ENCODE measurements at places on chromosomes 11 and 22.
A peak's percentile ranks its signal among the peaks of the same experiment; 100 is the strongest.

GRCh38 chr11:1337647-1338007 is 28.2 kb upstream of the TOLLIP start:
- no peak for DNase-seq

DNA sequence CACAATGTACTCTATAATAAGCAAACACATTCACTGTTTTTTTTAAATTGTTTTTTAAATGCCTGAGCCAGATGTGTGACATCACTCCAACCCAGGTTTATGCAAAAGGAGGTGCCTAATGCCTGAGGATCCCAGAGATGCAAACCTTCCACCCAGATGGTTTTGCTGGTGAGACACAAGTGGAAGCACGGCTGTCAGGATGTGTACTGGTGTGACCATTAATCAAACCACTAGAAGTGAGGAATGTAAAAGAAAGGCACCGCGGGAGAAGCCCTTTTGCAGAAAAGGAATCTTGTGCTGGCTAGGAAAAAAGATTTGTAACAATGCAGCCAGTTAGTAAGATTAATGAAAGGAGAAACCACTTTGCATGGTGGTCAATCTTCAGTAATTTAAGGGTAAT is 407.4 kb downstream of the LARGE1 start:
- DNase-seq = no peak

DNA sequence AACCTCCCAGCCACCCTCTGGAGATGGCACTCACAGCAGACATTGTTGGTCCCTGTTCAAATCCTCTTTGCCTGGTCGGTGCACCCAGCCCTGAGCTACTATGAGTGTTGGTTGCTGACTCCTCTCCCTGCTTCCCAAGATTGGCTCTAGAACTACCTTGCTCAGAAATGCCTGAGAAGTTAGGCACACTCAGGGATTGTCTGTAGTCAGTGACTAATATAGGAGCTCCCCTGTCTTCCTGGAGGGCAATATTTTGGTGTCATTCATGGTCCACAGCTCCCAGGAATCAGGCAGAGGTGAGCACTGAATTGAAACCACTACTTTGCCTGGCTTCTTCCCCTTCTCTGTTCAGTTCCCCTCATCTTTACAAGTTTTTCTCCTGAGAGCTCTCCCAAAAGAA is 325.9 kb downstream of the MIAT start:
- no peak for DNase-seq

DNA sequence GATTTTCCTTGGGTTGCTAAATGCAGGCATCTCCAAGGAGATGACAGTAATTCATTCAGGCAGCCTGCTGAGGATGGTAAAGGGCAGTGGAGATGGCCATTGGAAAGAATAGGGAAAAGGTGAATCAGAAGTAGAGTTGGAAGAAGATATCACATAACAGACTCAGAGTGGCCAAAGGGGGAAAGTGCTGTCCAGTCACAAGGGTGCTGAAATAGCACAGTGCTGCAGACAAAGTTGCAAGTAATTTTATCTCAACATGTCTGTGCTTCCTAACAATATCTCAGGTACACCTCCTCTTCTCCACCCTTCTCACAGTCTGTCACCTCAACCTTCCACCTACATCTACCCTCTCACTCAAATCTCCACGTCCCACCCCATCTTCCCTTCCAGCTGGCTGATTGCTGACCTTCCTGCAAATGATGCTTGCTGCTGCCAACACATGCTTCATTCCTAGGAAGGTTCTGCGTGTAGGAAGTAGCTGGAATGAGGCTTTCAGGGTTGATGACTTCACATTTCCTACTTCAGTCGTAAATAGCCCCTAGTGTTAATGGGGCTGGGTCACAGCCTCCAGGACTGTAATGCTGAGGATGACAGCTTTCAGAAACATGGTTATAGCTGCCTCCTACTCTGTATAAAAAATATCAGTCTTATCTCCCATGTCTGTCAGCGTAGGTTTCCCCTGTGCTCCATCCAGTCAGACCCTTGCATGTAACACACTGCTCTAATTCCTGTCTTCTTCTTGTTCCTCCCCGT is 123.9 kb downstream of the CTNND1 start:
- peak; percentile 22 for DNase-seq

Measured in RPMI8226 (cell line).